ENCODE measurements at places on chromosomes 16 and 17.

DNA sequence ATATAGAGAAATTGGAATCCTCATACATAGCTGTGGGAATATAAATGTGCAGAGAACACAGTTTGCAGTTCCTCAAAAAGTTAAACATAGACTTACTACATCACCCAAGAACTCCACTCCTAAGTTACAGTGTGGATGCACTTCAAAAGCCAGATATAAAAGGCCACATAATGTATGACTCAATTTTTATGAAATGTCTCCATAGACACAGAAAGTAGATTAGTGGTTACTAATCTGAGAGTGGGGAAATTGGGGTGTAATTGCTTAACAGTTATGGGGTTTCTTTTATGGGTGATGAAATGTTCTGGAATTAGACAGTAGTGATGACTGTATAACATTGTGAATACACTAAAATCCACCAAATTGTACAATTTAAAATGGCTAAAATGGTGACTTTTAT, 60.9 kb downstream of the CACNG1 start:
- no peak for DNase-seq

DNA sequence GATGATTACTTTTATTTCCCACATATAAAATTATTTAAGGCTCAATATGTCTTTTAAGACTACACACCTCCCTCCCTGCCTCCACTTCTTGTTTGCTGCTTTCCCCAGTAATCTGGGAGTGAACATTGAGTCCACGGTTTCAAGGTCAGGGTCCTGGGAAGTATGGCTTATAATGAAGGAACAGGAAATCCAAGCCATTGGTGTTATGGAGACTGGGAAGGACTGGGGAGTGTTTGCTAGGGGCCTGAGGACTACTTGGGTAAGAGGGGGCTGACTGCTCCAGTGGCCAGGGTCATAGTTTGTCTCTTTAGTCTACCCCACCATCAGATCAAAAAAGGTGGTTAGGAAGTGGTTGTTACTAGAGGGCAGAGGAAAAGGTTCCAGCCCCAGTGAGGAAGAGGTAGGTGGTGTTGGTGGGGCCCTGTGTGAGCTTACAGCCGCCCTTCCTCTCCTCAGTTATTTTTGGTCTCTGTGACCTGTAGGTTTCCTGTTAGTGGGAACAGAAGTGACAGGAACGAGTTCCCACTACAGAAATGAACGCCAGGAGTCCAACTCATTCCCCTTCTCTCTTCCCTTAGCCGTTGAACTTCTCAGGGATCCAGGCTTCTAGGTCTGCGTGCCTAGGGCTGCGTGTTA, 742 bp upstream of the SLC16A13 start:
- no peak for DNase-seq

- DNase-seq = no peak
Measured at GRCh38 chr17:76683921-76684745, 26.6 kb downstream of the MXRA7 start.

DNA sequence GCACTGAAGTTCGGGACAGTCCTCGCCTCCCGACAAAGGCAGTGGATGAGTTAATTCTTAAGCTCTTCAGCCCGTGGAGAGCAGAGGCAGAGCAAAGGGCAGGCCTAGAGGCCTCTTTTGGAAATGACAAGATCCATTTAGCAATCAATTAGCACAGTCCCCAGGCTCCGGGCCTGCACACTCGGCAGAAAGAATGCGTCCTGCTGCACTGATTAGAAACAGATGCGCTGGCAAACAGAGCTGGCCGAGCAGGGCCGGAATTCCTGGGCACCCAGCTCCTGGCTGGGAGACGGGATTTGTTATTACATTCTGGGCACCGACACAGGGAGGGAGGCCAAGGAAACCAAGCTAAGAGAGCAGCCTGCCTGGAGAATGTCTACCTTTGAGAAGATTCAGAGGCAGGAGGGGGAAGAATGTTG, 162.9 kb downstream of the COPRS start:
- DNase-seq = no peak

DNA sequence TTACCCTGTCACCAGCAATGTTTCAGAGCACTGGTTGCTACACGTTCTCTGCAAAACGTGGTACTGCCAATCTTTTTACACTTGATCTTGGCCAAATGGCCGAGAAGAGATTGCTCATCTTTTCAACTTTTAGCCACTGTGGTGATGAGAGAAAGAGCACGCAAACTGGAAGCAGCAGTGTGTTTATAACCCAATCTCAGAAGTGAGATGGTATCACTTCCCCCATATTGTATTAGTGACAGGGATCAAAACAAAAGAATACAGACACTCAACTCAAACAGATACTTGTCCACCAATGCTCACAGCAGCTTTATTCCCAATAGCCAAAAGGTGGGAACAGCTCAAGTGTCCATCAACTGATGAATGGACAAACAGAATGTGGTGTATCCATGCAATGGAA, 72.1 kb upstream of the FA2H start:
- DNase-seq = no peak

DNA sequence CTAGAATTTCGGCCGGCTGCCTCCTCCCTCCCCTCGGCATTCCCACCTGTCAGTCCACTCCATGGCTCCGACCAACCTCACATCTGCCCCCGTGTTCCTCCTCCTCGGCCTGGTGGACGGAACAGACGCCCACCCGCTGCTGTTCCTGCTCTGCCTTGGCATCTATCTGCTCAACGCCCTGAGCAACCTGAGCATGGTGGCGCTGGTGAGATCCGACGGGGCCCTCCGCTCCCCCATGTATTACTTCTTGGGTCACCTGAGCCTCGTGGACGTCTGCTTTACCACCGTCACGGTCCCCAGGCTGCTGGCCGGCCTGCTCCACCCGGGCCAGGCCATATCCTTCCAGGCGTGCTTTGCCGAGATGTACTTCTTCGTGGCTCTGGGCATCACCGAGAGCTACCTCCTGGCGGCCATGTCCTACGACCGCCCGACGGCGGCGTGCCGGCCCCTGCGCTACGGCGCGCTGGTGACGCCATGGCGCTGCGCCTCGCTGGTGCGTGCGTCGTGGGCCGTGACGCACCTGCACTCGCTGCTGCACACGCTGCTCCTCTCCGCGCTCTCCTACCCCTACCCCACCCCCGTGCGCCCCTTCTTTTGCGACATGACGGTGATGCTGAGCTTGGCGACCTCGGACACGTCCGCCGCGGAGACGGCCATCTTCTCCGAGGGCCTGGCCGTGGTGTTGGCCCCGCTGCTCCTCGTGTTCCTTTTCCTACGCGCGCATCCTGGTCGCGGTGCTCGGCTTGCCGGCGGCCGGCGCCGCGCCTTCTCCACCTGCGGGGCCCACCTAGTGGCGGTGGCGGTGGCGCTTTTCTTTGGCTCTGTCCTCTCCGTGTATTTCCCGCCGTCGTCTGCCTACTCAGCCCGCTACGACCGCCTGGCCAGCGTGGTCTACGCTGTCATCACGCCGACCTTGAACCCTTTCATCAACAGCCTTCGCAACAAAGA, at the start of gene OR3A2:
Gene OR3A2 (minus strand): TSS at position 440 of the 948 bp plus-strand sequence.
- peak; percentile 28 for DNase-seq

DNA sequence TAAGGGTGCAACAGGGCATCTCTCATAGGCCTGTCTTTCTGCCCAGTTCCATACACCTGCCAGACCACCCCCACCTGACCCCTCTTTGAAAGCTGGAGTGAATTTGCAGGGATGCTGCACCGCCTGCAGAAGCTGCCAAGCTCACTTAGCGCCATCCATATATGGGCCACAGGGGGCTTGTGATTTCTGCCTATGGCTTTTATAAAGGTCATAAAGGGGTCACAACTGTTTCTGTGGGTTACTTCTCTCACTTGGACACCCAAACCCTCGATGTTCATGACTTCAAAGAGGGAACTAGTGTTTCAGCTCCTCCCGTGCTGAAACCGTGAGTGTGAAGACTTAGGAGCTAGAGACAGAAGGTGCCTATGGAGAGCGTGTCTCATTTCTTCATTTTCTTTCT, 23.9 kb upstream of the MEAK7 start:
- DNase-seq = no peak

- DNase-seq = no peak
Measured at GRCh38 chr16:82396509-82396908, 226.5 kb upstream of the MPHOSPH6 start.

Measured in stimulated activated CD4-positive, alpha-beta T cell treated with anti-CD3 and anti-CD28 coated beads, Interleukin-4, amount 100 ng/mL, for 48 hours (primary cell).